ENCODE measurements at places on chromosomes 2 and 18.

DNA sequence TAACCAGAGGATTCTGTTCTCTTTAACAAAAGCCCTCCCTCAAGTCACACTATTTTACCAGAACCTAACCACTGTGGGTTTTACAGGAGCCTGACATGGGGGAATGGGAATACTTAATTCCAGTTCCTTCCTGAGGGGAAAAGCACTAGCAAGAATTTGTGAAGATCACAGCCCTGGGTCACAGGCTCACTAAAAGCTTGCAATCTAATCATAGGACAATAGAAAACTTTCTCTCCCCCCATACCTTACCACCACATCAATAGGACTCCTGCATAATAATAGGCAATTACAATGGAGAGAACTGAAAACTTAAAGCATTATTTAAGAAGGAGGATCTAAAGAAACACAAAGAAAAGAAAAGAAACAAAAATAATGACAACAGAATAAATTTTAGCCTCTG lies 225.8 kb upstream of the ZNF804A start:
- no peak for DNase-seq

- DNase-seq, result no peak
Observed at GRCh38 chr18:23053776-23054457, 81.4 kb upstream of the CABLES1 start.

DNA sequence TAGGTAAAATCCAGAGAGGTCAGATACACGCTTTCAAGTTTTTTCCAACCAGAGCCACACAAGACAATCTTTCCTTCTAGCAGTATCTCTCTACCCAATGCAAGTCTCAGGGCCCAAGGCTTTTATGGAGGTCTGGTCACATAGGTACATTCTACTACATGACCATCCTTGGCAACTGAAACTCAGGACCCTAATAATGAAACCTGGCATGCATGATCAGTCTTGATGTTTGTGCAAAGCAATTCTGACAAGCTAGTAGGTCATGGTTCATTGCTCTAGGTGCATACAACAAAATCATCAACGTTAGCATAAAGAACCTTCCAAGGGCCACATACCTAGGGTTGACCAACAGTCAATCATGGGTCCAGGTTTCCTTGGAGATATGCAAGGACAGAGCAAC lies 33.2 kb upstream of the CCDC88A start:
- no peak for DNase-seq

DNA sequence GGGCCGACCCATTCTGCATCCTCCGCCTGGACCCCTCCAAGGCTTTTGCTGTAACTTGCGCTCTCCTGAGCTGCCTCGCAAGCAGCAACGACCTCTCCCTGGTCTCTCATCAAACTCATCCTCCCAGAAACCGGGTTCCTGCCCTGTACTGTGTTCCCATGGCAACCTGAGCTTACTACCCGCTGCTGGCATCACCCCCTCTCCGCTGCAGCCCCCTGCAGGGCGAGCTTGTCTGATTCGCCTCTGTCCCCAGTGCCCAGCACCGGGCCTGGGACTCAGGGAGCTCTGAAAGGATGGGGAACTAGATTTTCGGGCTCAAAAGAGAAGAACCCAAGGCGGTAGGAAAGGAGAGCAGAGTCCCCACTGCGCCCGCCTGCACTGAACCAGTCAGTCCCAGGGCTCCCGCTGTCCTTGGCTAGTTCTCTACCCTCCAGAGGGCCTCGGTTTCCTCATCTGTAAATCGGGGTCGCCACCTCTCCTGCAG lies 463 bp downstream of the HS1BP3 start:
- DNase-seq, result no peak

DNA sequence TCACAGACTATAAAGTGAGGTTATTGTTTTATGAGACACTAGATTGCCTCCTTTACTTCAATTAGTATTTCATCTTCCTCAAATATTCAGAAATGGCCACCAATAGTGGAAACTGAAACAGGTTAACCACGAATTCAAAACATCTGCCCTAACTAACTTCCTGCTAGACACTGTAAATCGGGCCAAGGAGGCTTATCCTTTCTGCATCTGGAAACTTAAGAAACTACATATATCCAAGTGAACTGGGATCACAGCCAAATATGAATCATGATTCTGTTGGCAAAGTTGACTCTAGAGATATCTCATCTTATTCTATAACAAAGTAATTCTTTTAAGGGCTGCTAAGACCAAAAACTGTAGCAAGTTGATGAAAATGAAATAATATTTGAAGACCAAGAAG lies 136.6 kb upstream of the ZC3H15 start:
- DNase-seq, result no peak

DNA sequence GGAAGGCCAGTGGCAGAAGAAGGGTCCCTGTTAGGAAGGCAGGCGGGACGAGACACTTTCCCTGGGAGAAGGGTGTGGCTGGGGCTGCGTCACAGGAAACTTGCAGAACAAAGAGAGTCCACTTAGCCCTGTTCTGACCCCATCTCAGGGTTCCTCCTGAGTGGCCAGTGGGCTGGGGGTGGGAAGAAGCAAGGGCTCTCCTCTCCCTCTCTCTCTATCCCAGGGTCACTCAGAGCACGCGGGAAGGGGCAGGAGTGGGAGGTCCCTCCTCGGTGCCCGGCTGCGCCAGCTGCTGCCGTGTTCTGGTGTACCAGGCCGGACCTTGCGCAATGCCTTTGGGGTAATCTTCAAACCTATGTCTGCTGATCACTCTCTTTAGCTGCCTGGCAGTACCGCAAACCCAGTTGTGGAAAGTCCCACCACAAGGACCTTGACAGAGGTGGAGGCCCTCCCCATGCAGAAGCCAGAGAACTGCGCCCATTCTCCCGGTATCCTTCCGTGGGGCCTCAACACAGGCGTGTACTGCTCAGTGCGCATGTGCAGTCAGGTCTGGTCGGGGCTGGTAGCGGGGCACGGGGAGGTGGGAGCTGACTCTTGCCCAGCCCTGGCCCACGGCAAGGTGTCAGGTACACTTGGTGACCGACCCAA lies 47.8 kb upstream of the ST3GAL5 start:
- no peak for DNase-seq

- no peak for DNase-seq
Observed at GRCh38 chr2:6810961-6811360, 54.7 kb downstream of the CMPK2 start.

DNA sequence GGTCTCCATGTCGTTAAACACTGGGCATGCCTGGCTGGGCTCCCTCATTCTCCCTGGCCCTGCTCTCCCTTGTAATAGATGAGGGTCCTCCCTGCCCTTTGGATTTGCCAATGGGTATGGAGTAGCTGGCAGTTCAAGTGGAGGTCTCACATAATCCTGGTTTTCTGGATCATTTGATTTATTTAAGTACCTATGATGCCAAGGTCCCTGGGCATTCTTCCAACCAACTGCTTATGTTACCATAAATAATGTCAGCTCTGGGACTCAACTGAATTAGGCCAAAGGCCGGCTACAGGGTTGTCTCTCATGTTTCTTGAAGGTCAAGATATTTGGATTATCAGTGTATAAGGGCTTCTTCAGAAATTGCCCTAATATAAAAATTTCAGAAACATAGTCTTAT lies 104.9 kb upstream of the LYPD6 start:
- no peak for DNase-seq

GRCh38 chr2:172096626-172097547 lies 5.8 kb downstream of the DLX2 start:
- DNase-seq, result no peak

GRCh38 chr2:181879295-181879694 lies 12.2 kb upstream of the ITPRID2 start:
- no peak for DNase-seq

- no peak for DNase-seq
Observed at GRCh38 chr18:35710581-35710980, 129.0 kb downstream of the GALNT1 start.

DNA sequence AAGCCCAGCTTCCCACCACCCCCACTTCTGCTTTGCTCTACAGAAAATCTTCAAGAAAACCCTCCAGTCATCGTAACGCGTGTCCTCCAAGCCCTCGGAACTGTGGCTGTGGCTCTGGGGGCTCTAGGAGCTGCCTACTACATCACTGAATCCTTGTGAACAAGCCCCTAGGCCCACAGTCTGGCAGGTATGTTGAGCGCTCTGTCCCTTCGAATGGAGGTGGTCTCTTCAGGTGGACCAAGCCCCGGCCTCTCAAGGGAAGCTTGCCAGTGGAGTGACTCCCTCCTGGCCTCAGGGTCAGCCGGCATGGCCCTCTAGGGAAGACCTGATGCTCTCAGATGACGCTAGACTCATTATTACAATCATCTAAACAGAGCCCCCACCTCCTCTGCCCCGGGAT lies 6.7 kb downstream of the SPATA3 start:
- no peak for DNase-seq

DNA sequence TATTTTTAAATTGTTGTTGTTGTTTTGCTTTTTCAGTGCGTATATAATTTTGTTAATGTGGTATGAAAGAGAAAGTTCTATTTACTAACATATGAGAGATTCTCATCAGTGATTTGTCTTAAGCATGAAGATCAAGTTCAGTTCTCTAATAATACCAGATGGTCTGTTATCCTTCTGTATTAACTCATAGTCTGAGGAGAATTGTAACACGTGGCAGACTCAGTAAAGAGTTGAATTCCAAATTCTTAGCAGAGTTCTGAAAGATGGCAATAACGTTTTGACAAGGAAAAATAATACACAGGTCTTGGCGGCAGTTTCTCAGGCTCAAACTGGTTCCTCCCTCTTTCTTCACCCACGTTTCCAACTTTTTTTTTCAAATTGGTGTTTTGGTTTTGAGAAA lies 17.2 kb upstream of the COL3A1 start:
- no peak for DNase-seq

GRCh38 chr2:105790461-105791149 lies 45.9 kb downstream of the NCK2 start:
- DNase-seq, result no peak

DNA sequence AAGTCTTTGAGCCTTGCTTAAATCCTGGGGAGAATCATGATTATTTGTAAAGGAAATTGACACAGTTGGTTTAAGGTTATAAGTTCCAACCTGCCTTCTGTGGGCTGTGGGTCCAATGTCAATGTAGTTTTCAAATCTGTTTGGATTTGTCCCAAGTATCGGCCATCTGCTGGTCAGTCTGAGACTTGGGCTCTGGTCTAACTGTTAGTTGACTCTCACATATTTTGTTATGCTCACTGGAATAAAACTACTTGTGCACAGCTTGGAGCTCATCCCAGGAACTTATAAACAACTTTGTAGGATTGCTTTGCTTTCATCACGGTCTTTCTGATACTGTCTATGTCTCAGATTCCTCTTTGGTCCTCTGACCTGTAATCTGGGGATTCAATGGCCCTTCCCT lies 1026.2 kb upstream of the ZEB2 start:
- no peak for DNase-seq

DNA sequence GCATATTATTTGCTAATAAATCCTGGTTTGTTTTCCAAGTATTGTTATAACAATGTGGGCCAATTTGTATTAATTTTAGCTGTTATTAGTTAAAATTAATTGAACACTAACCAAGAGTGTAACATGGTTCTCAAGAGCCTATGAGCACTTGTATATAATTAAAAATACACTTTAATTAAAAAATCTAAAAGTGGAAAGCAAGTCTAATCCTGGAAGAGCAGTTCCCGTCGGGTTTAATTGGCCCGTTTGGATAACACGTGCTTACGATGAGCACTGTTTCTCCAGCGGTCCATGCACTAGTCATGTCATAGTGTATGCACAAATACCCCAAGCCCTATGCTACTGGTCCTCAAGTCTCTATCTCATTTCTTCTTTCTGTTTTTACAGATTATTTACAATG lies 49.0 kb downstream of the DCDC2C start:
- no peak for DNase-seq

GRCh38 chr2:12001621-12002020 lies 255.2 kb downstream of the LPIN1 start:
- DNase-seq, result no peak

GRCh38 chr2:232435375-232435648 lies 20.6 kb upstream of the ALPI start:
- no peak for DNase-seq

DNA sequence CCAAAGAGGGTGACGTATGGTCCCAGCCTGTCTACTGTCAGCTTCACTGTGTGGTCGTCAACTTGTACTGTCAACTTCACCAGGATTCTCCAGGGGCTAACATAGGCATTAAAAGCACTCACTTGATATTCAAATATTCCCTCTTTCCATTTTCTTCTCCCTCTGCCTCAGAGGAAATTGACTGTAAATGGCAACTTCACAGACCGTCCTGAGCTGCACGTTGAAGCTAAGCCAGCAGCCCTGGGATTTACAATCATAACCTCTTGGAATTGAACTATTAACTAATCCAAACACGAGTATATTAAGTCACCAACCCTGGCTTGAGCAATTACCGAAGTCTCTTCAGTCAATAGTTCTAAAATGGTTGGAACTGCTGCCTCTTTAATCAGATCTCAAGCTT lies 38.5 kb downstream of the SLC4A3 start:
- no peak for DNase-seq

DNA sequence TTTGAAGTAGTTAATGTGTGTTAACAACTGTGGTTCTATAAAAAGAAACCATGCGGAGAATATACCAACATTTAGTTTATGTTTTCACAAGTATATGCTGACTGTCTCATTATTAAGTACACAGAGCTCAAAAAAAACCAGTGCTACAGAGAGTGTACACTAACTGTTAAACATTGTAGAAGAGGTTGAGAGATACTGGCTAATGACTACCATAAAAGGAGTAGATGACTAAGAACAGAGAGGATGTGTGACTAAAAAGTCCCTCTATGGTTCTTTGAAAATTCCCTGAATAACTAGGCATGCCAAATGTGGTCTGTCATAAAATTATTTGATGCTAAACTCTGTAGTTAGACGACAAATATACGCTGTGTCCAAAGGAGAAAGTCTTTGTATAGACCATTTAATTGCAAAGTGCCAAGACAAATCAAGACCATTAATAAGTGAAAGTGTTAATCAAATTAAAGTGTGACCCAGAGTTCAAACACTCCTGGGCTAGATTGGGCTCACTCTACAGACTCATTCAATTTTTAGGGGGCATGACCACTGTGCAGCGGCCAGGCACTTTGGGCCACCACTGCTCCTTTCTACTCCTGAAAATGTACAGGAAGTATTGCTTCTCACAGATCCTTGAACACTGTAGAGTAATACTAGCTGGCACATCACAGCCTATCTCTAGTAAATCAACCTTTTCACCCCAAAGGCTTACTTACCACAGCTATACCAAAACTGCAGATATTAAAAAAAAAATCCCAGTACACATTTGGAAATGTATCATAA lies 45.1 kb upstream of the SERTAD2 start:
- DNase-seq, result no peak

DNA sequence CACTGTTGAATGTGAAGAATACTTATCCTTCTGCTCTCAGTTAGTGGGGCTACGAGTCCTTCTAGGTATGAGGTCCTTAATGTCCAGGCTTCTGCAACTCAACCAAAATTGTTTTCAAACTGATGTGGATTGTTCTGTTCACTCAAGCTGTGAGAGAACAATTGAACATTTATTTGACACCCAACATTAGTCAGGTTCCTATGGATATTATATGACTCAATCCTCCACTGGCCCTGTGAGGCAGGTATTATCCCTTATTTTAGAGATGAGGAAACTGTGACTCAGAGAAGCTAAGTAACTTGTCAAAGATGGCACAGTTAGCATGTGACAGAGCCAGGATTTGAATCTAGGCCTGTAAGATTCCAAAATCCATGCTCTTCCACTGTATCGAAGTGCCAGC lies 1.2 kb upstream of the LYG2 start:
- no peak for DNase-seq

GRCh38 chr2:65077898-65078297 lies 21.7 kb downstream of the CEP68 start:
- DNase-seq, result no peak
